LHCN-M2 (cell line): ENCODE measurements at places on chromosomes 2 and 18. TPM values are rescaled to one million over a fixed set of nuclear protein-coding genes. Genes with fewer than 3 reads are reported as not detected.

HEATR5B gene
- 13.6 and 14.0 TPM in 2 replicates for total RNA-seq

- peak; percentile 95 for DNase-seq
These were observed 8.7 kb downstream of the CEP68 start for GRCh38 chr2:65064728-65065552.

DNA sequence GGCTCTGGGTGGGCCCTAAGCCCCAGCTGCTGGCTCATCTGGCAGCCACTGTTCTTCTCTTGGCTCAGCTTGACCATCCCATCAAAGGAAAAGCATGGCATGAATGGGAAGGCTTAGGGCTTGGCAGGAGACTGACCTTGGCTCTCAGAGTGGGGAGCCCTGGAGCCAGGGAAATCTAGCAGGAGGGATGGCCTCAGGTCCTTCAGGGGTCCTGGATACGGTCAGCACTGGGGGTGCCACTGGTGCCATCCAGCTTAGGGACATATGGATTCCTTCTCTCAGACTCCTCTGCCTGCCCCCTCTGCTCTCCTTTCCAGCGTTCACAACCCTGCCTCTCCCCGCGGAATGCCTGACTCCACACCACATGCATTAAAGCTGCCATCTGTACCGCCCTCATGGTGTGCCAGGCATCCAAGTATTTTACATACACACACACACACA, 165.5 kb upstream of the HAAO start:
- no peak for DNase-seq

GRCh38 chr2:235669983-235670962, 176.4 kb downstream of the AGAP1 start:
- DNase-seq: peak; percentile 51

- no peak for DNase-seq
These were observed 103.8 kb upstream of the TPO start for GRCh38 chr2:1309507-1309906.

DNA sequence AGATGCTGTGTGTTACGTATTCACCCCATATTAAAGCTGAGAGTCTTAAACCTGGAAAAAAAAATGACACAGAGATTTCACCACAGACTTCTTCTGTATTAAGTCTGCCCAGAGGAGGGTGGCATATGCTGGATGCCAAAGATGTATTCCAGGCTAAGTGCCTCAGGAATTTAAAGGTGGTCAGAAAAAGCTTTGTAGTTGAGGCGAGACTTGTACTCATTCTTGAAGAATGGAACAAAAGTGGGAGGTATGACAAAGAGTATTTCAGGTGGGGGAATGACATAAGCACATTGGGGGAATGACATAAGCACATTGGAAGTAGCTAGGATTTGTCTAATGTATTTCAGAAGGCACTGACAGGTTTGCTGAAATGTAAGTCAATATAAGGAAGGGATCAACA, 98.6 kb downstream of the BABAM2 start:
- no peak for DNase-seq

GRCh38 chr2:65300134-65300760, 72.6 kb downstream of the ACTR2 start:
- peak; percentile 89 for DNase-seq

DNA sequence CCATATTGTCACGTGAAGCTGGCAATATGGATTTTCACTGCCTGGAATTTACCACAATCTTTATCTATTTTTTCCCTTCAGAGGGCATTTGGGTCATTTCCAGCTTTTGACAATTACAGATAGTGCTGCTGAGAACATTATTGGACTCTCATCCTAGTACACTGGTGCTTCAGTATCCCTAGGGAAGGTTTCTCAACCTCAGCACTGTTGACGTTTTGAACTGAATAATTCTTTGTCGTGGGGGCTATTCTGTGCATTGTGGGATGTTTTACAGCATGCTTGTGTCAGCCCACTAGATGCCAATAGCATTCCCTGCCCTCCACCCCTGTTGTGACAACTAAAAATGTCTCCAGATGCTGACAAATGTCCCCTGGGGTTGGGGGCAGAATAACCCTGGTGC, 185.7 kb downstream of the TPGS2 start:
- DNase-seq: no peak

DNA sequence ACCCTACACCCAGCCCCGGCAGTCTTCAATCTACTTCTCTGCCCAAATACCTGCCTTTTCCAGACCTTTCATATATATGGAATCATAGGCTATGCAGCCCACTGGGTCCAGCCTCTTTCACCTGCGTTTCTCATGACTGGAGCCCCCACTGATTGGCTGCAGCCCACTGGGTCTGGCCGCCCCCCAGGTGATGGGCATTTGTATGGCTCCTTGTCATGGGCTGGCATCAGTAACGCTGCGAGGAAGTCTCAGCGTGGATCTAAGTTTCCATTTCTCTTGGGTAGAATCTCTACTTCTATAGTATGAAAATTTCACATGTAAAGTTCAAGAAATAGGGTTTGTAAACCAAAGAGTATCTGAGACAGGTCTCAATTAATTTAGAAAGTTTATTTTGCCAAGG, 281.9 kb downstream of the NDUFA10 start:
- DNase-seq: no peak

C2orf76 gene
- 7.0 and 15.5 TPM in 2 replicates for total RNA-seq

DNA sequence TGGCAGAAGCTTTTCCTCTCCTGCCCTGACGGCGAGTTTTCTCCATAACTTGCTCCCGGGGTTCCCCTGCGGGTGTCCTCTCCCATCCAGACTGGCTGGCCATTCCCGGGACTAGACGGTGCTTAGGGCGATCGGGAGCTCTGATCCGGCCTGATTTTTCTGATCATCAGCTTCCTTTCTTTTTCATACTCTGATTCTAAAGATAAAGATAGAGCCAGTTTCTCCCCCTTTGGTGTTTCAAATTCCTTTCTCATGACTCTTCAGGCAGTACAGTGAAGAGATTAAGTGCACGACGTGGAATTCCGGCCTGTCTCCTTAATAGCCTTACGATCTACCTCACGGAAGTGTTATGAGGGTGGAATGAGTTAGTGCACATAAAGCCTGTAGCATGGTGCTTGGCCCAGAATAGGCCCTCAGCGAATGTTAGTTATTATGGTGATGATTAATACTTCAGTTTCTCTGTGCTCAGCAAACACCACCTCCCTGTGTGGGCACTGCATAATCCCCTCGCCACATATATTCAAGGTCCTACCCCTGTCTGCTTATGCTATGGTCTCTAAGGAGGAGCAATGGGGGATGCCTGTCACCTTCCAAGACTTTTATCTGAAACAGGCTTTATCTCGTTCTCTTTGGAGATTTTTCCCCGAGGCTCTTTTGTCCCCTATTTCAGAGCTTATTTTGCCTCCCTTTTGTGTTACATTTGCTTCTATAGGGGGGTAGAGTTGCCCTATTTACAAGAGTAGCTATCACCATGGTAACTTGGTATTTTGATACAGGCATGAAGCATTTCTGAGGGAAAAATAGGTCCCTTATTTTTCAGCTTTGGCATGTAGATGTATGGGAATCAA, 254.8 kb downstream of the CDH2 start:
- peak; percentile 77 for DNase-seq

RAB3GAP1 gene
- 42.4 and 45.4 TPM in 2 replicates for total RNA-seq

GRCh38 chr2:42021464-42021863, 26.4 kb upstream of the PKDCC start:
- DNase-seq: peak; percentile 48

GRCh38 chr2:65662654-65663432, 230.4 kb upstream of the SPRED2 start:
- peak; percentile 43 for DNase-seq

DNA sequence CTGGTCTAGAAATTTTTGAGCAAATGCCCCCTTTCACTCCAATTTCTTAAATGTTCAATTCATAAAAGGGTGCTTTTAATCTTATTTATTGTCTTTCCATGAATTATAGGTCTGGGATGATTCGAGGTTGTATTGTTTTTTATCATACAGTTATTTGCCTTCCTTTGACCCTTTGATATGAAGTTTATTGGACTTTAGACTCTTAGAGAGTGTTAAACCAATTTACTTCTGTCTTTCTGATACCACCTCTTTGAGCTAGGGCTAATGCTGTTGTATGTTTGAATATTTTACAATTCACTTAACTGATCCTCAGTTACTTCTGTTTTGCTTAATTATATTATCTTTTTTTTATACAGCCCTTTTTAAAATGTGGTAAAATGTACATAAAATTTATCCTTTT, 89.6 kb upstream of the CYP20A1 start:
- DNase-seq: no peak

DNA sequence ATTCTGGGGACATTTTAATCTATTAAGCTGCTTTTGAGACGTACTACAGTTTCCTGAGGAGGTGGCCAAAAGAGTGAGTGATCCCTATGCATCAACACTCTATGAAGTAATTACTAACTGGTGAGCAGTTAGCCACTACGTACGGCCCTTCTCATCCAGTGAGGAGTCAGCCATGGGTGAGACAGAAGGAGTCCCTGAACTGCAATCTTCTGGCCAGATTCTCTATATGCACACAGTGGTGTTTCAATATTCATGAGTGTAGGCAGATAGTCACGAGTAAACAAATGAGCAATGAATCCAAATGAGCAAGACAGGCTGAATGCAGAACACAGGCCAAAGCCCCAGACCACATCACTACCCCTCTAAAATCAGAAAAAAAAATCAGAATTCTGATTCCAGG, 29.8 kb upstream of the TMEM214 start:
- DNase-seq: no peak

DNA sequence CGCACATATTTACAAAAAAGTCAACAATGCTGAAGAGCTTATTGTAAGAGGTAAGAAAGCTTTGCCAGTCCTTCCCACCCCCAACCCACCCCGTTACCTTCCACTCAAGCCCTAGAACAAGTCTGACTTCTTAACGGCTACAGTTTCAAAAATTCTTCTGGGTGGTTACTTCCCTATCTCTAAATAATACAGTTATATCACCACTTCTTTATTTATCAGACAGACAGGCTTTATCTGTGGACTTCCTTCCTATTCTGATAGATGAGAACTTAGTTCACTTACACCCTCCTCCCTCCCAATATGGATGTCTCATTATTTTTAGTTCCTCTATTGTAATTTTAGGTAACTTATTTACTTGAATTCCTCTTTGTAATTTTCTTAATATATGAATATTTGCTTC, 26.7 kb upstream of the ACTR3 start:
- no peak for DNase-seq

DNA sequence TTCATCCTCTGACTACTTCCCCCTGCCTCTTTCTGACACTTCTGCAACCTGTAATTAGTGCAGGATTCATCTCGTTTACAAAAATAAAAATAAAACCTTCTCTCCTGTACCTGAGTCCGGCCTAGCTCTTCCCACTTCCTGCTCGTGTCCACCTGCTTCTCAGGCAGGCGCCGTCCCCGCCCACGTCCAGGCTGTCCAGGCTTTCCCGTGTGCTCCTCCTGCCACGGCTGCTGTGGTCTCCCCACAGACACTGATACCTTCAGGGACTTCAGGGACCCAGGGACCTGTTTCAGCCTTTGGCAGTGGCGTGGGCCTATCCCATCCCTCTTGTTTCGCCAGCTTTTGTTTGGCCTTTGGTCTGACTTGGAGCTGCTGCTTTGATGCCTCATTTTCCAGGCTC, 272.5 kb downstream of the PHLPP1 start:
- DNase-seq: no peak

RBM43 gene
- 3.0 and 6.0 TPM in 2 replicates for total RNA-seq

- no peak for DNase-seq
These were observed 35.6 kb downstream of the OTOF start for GRCh38 chr2:26442301-26442700.

DNA sequence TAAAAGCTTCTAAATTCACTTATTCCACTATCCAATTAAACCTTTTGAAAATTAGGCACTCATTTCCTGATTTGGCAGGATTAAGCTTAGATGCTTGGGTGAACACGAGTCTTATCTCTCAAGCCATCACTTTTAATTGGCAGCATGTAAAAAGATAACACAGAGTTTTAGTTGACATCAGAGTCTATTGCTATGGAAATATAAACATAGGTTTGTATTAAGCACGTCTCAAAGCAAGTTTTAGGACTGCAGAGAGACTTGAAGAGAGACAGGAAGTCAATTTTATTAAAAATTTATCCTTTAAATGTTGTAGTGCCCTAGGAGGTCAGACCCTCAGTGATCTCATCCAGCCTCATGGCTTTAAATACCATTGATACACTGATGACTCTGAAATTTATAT, 5.6 kb downstream of the RBKS start:
- no peak for DNase-seq

GALNT3 gene
- total RNA-seq: 1.5 and 2.6 TPM in 2 replicates

DNA sequence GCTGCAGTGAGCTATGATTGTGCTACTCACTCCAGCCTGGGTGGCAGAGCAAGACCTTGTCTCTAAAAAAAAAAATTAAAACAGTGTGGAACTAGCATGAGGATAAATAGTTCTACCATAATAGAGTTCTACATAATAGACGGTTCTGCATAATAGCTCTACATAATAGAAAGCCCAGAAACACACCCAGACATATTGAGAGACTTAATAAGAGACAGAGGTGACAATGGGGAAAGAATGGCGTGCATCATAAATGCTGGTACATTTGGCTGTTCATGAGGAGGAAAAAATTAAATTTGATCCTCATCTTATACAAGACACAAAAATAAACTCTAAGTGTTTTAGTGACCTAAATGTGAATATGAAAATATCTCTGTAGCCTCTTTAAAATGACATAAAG, 58.5 kb downstream of the PTRHD1 start:
- DNase-seq: no peak
